Frontal cortex (tissue), 4 donors: ENCODE measurements at places on chromosomes 12 and 14. TPM values are rescaled to one million over a fixed set of nuclear protein-coding genes. Genes with fewer than 3 reads are reported as not detected.

GRCh38 chr12:121005346-121005815 lies 10.9 kb downstream of the C12orf43 start:
- no peak for DNase-seq

Gene ST8SIA1
- total RNA-seq: 17.5 TPM

Gene RNASE1
- total RNA-seq: 12.2 TPM

DNA sequence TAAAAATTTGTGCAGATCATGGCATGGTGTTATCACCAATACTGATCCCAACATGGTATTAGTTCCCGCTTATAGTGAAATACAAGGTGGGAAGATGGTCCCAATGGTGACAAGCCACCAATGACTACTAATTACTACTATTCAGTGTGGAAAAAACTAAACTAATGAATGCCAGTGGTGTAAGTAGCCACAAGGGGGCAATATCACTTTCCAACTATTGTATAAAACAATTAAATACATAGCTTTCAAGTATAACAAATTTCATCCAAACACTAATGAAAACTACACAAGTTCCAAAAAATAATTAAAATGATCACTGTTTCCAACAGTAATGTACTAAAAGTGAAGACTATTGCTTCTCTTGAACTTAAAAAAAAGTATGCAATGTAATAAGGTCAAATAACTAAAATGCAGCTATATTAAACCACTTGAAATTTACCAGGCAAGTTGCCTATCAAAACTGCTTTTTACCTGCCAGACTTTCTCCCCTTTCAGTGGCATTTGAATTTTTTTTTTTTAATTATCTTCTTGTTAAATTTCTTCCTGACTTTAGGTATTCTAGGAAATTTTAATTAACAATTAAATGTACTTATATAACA lies 58.0 kb downstream of the PAPLN start:
- peak; percentile 40 for DNase-seq

DNA sequence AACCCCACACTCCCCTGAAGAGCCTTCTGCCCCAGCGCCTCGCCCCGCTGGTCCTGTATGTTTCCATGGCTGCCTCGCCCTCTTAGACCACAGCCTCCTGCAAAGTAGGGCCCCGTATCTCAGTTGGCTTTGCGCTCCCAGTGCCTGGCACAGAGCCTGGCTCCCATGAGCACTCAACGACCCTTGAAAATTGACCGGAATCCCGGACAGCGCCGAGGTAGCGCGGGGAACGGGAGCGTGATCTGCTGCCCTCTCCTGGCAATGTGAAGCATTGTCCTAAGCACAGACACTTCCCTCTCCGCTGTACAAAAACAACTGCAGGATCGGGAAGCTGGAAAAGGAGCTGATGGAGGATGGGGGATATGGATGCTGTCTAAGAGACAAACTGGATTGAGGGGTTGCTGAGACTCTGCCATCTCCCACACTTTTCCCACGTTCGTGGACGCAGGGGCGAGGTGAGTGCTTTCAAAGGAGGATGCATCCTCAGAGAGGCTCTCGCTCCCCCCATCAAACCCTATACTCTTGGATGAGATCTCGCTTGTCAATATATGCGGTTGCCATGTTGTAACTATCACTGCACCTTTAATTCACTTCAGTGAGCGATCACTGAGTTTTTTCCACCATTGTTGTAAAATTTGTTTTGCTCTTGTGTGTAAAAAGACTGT lies 10.7 kb upstream of the FKBP4 start:
- DNase-seq: peak; percentile 65

Gene TCL1A
- not detected for total RNA-seq

DNA sequence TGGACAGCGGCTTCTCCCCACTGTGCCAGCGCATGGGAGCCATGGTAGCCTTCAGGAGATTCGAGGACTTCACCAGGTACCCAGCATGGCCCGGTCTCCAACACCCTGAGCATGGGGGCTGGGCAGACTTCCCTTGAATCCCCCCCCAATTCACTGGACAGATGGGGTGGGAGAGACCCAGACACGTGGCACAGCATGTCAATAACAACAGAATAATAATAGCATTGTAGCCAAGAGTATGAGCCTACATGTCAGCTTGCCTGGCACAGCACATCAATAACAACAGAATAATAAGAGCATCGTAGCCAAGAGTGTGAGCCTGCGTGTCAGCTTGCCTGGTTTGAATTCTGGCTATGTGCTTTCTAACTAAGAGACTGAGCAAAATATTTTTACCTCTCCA lies 76.4 kb downstream of the FOXN4 start:
- DNase-seq: peak; percentile 28

GRCh38 chr12:124720004-124720680 lies 143.5 kb downstream of the SCARB1 start:
- peak; percentile 51 for DNase-seq

Gene IL26
- not detected for total RNA-seq

Gene DAO
- total RNA-seq: not detected

- no peak for DNase-seq
These were observed 115.4 kb downstream of the ESRRB start for GRCh38 chr14:76491172-76491930.

DNA sequence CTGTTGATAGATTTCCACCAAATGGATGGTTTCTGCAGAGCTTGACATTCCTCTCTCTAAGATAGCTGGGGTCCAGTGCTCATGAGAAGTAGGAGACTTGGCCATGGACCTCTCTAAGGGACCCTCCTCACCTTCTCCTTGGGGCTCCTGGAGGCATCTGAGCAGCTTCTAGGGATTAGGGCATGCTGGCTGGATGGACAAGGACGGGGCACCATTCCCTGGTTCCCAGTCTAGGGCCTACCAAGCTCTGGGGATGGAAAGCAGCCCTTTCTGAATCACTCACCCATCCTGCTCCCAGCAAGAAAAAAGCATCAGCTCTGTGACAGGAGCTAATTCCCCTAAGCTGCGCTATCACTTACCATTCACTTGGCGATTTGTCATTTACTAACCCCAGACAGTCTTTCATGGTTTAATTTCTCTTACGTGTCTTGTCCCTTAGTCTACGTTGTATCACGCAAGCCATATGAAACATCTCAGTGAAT lies 39.5 kb downstream of the VWF start:
- DNase-seq: no peak

GRCh38 chr12:65532764-65533163 lies 254.3 kb downstream of the MSRB3 start:
- DNase-seq: no peak

DNA sequence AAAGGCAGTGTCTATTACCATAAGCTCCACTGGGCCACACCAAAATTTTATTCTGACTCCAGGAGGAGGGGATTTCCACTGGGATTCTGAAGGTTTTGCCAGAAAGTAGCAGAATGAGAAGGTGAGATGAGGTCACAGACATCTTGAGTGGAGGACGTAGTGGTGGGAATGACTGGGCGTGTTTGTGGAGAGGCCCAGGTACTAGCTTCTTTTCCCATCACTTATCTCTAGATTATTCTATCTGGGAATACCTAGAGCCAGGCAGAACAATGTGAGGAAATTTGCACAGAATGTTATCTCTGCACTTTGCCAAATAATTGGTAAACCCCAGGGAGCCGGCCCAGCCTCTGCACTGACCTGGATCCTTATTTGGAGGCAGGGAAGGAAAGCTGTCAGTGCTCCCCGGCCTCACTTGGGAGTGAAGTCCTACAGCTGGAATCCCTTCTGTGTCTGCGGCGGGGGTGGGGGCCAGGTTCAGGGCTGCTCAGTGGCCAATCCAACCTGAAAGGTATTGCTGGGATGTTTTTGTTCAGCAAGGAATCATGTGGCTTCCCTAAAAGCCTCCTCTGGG lies 129.4 kb downstream of the C12orf75 start:
- no peak for DNase-seq

DNA sequence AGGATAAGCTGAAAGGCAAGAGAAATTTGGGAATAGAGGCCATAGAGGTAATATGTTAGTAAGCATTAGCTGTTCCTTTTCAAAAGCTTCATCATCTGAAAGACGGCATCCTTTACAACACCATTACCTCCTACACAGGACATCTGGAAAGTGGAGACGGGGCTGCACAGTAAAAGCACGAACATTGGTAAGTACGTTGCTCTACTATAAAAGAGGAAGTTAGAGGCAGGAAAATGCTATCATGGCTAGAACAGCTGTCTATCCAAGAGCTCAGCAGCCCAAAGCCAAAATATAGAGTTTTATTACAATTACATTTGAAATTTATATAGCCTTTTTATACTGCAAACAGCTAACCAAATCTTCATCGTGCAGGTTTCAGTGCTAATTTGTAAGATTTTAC lies 172.3 kb upstream of the GRIP1 start:
- DNase-seq: no peak

DNA sequence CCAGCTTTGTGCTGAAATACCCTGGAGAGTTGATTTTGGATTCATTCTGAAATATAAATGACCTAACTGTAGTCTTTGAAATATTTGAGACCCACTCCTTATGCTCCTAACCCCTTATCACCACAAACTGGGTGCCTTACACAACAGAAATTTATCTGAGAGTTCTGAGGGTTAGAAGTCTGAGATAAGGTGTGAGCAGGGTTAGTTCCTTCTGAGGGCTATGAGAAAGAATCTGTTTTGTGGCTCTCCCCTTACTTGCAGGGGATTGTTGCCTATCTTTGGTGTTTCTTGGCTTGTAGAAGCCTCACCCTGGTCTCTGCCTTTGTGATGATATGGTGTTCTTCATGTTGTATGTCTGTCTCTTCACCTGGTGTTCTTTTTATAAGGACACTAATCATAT lies 91.7 kb downstream of the DERA start:
- no peak for DNase-seq

Gene DEGS2
- total RNA-seq: 0.41 TPM

DNA sequence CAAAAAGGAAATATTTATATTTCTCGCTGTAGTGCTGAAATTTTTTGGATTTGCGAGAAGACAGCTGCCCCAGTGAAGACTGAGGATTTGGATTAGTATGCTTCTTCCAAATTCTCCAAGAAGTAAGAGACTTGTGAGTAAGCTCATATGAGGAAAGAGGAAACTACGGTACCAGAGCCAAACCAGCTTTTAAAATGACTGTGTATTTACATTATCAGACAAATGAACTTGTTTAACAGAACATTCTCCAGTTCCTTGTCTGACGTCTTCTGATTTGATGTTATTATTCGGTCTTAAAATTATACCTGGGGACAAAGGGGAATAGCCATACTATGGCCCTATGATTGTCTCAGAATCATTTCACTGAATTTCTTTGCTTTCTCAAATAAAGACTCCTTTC lies 8.0 kb downstream of the CLEC12B start:
- DNase-seq: no peak

DNA sequence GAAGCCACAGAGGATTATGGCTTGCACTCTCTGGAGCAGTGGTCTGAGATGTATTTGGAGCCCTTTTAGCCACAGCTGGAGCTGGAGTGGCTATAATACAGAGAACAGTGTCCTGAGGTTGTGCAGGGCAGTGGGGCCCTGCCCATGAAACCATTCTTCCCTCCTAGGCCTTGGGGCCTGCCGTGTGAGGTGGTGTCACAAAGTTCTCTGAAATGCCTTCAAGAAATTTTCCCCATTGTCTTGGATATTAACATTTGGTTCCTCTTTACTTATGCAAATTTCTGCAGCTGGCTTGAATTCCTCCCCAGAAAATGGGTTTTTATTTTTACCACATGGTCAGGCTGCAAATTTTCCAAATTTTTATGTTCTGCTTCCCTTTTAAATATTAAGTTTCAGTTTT lies 79.3 kb downstream of the UNC79 start:
- no peak for DNase-seq

- DNase-seq: no peak
These were observed 29.0 kb downstream of the SERPINA11 start for GRCh38 chr14:94423453-94424056.

Gene TDRD9
- total RNA-seq: 6.5 TPM

- DNase-seq: no peak
These were observed 8.2 kb upstream of the ESPL1 start for GRCh38 chr12:53259891-53260290.

DNA sequence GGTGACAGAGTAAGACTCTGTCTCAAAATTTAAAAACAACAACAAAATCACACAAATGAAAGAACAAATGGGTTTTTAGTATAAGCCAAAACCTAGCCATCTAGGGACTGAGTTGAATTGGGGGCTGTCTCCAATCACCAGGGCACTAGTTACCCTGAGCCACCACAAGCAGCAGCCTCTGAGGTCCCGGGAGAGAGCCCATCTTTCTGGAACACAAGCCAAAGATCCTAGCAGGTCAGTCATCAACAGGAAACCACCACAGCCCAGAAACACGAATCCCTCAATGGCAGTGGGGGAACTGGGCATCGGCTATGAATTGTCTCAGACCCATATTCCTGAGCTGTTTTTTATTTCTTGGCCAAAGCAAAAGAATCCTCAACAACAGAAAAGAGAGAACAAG lies 75.3 kb downstream of the KDM2B start:
- no peak for DNase-seq

Gene CCDC88C
- total RNA-seq: 22.4 TPM

Gene KRT72
- not detected for total RNA-seq

- DNase-seq: peak; percentile 10
These were observed 45.9 kb upstream of the IFNG-AS1 start for GRCh38 chr12:67943141-67943892.

- DNase-seq: no peak
These were observed 471 bp downstream of the MTRFR start for GRCh38 chr12:123233505-123234308.
